COR-L47 (cell line): ENCODE measurements at places on chromosomes 5 and 9.

DNA sequence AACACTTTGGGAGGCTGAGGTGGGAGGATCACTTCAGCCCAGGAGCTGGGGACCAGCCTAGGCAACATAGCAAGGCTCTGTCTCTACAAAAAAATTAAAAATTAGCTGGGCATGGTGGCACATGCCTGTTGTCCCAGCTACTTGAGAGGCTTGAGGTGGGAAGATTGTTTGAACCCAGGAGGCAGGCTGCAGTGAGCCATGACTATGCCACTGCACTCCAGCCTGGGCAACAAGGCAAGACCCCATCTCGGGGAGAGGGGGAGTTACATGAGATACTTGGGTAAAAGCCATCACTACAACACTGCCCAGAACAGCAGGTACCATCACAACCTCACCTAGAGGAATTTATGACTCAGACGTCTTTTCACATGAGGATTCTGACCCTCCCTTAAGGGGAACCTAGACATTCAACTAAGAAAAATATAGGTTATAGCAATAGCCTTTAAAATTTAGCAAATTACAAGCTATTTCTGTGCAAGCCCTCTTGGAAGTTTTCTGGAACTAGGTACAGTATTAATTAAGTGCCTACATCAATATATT, 143.5 kb downstream of the NFIB start:
- DNase-seq, result no peak

DNA sequence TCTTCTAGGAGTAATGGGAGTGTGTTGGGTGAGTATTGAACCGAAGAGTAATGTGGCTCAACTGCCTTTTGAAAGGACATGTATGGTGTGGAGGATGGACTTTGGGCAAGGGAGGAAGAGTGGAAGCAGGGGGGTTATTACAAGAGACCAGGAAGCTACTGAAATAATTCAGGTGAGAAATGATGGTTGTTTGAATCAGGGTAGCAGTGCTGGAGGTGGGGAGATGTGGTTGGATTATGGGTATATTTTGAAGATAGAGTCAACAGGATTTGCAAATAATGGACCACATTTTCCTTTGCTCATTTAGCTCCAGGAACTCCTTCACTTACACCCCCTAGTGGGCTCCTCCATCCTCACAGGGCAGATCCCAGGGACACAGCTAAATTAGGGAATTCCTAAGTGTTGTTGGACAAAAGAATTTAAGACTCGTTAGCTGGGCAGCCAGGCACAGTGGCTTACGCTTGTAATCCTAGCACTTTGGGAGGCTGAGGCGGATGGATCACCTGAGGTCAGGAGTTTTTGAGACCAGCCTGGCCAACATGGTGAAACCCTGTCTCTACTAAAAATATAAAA, 1.2 kb upstream of the SLC4A9 start:
- peak; percentile 17 for DNase-seq

GRCh38 chr9:130921989-130922892, 16.8 kb downstream of the FIBCD1 start:
- DNase-seq, result no peak

DNA sequence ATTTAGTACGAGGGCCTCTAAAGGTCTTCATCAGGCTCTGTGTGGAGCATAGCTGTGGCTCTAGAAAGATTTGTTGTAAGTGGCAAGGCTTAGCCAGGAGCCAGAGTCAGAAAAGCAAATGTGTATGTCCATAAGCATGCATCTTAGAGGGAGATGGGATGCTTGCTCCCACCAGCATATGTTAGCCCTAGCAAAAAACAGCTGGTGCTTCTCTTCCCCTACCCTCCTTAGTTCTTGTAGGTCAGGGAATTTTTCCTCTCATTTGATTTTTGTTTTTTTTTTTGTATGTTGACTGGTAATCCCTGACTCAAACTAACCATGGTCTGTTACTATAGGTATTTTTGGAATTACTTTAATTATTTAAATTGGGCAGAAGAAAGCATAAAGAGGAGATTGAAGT, 7.7 kb downstream of the TNFSF15 start:
- DNase-seq, result no peak

DNA sequence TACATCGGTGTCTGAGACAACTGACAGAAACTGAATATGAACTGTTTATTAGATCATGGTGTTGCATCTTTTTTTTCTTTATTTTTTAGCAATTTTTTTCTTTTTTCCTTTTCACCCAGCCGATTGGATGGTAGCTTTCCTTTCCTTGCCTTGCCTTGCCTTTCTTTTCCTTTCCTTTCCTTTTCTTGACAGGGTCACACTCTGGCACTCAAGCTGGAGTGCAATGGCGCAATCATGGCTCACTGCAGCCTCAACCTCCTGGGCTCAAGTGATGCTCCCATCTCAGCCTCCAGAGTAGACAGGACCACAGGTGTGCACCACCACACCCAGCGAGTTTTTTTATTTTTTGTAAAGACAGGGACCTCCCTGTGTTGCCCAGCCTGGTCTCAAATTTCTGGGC, 2.8 kb downstream of the PDE6A start:
- no peak for DNase-seq

DNA sequence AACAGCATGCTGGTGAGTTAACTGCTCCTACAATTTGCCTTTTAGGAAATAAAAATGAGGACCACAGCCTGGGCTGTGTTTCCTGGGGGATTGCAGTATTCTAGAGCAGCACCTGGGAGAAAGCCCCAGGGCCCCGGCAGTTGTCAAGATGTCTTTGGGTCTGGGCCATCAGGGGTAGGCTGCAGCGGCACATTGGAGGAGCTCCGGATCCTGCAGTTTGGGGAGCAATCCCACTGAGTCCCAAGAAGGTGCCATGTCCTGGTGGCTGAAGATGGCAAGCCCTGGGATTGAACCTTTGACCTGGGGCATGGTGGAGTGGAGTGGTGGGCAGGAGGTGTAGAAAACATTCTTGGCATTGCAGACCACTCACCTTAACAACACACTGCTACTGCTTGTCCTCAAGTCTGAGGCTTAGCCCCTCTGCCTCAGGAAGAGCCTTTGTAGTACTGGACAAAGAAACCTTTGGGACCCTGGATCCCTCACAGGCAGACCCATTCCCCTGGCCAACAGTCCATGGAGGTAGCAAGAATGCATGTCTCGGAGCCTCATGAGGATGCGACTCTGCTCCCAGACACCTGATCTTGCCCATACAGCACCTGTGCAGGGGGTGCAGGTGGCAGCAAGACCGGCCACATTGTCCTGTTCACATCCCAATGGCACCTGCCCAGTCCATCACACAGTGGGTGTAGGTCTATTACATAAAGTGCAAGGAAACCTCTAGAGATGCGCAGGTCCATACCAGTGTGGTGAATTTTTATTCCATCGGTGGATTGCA, 159.1 kb upstream of the IRX2 start:
- no peak for DNase-seq

DNA sequence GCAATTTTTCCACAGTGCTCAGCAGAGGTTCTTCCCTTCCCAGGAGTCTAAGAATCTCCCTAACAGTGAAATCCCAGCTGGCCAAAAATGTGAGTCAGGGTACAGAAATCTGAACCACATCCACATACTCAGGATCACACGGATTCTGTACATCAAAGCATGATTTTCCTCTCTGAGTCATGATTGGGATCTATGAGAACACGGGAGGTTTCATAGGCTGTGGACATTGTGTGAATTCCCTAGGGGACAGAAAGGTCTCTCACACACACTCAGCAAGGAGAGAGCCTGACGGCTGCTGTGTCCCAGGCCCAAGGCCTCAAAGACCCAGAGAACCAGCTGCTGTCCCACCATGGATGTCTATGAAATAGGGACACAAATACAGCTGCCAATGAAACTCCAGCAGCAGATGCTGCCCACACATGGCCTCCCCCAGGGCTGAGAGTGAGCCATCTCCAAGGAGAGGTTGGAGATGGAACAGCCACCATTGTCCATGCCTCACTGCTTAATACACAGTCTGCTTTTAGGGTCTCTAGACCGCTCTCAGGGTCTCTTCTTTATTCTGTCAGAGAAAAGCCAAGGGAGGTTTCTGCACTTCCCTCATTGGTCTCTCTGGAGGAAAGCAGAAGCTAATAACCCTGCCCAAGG, 102.7 kb downstream of the ADAMTS12 start:
- DNase-seq, result no peak

DNA sequence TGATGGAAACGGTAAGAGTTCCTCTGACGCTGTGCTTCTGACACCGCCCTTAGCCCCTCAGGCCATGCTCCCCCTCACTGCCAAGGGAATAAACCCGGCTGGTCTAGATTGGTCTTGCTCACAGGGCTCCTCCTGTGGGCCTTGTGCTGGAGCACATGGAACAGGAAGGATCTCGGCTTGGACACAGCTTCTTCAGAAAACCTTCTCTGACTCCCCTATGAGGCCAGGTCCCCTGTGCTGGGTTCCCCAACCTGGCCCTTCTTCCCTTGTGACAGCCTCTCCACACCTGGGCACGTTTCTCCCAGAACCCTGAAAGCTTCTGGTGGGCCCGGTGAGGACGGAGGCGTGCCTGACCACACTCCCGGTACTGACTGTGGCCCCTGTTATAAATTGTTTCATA, 8.2 kb downstream of the SPATA31E1 start:
- DNase-seq, result no peak

GRCh38 chr9:126207256-126207655, 119.4 kb upstream of the MVB12B start:
- DNase-seq, result no peak

DNA sequence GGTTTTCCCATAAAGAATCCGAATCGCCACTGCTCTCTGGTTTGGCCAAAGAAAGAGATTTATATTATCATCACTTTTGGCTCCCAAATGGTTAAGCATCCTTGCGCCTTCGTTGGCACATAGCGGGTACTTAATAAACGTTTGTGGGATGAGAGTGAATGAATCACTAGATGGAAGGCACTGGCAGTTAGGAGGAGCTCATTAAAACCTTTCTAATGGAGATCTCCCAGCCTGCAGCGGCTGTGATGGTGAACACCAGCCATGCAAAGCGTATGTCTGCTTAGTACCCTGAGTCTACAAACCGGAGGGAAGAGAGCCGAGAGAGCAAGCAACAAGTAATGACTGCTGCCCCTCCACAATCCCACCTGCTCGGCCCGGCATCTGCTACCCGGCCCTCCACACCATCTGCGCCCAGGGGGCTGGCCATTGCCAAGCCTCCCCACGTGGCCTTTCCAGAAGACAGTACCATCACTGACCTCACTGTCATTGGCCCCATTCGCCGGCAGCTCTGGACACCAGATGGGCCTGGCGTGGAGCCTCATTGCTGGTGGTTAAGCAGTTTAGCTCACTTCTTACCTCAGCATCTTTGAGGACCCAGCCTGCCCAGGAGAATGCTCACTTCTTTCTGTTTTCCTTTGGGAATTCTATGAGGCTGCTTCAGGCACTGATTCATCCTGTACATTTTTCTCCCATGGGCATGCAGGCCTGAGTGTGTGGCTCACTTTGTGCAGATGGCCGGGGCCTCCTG, 39.3 kb upstream of the ANKRD33B start:
- no peak for DNase-seq

GRCh38 chr5:158947846-158948245, 151.9 kb downstream of the EBF1 start:
- DNase-seq, result no peak

DNA sequence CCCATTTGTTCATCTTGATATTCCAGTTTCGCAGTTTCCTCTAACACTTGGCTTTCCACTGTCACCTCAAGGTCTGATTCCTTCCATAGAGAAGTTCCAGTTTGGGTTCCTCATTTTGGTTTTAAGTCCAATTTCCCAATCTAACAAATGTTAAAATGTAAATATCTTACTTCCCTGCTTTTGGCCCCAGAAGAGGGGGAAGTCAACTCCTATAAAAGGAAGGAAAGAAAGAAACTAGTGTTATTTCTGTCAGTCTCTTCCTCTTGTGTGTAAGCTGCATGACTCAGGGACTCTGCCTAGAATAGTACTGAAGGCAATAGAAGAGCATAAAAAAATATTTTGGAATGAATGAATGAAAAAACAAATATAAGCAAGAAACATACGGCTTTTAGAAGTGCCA, 127.5 kb upstream of the CCNG1 start:
- DNase-seq, result no peak

DNA sequence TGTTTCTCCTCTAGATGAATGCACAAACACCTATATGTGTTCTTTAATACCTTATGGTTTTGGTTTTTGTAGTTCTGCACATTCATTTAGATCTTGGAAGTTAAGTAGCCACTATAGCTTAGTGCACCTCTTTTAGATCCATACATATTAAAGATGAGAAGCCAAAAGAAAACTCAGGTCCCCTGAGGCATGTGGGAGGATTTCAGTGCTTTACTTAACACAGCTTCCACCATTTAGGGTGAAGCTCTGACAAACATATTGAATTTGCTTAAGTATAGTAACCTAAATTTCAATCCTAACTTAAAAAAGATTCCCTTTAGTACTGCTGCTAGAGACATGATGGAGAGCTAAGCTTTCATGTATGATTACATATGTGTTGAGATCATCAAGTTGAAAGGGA, 25.6 kb upstream of the RICTOR start:
- DNase-seq, result no peak

- no peak for DNase-seq
Measured at GRCh38 chr5:3033033-3033755, 281.7 kb upstream of the IRX2 start.

- no peak for DNase-seq
Measured at GRCh38 chr9:92600462-92601261, 64.9 kb upstream of the ECM2 start.

GRCh38 chr5:176895831-176896230, 3.3 kb downstream of the HK3 start:
- DNase-seq, result no peak

- DNase-seq, result no peak
Measured at GRCh38 chr5:98415663-98416062, 357.8 kb upstream of the RGMB start.

- DNase-seq, result no peak
Measured at GRCh38 chr9:108053555-108054061, 564.0 kb upstream of the KLF4 start.

GRCh38 chr5:32280656-32281081, 32.1 kb downstream of the MTMR12 start:
- DNase-seq, result no peak
